ENCODE measurements at places on chromosomes 7 and 10.

DNA sequence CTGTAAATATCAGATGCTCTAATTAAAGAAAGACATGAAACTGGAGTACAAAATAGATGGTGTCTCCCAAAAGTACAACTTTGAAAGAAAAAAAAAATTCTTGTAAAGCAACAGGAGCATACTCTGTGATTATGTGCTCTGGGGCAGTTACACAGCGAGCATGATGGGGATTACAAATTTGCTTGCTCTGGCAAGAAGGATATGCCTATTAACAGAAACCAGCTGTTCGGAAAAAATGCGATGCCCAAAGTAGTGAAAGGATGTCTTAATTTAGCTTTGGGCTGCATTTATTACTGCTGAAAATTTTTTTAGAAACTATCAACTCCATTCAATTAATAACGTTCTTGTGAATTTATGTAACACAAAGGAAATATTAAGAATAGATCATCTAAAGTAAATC lies 256.9 kb upstream of the TPK1 start:
- DNase-seq: peak; percentile 13

DNA sequence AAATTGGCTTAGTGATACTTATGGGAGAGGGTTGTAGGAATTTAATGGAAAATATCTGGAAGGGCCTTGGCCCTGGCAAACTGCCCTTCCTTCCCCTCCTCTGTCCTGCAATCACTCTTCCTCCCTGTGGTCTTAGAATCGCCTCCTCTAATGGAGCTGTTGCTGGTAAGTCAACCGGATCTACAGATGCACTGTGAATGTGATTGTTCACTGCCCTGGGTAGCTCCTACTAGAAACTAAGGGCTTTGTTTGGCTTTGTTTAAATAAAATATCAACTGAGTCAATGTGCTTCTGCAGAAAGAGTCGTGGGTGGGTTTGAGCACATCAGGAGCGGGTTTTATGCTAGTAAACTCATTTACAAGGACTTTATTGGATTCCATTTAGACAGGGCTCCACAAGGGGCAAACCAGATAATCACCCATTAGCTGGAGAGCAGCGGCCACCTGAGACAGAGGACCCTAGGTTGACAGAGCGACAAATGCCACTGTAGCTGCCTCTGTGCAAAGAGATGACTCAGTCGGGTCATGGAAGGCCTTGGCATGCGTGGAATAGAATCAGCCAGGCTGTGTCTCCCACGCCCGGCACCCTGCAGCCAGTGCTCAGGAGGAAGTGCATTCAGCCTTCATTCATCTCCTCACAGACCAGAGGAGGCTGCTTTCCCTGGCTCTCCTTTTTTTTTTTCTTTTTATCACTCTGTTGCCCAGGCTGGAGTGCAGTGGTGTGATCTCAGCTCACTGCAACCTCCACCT lies 97.9 kb downstream of the GAD2 start:
- no peak for DNase-seq

GRCh38 chr7:147809786-147810185 lies 780.8 kb upstream of the C7orf33 start:
- DNase-seq: no peak

DNA sequence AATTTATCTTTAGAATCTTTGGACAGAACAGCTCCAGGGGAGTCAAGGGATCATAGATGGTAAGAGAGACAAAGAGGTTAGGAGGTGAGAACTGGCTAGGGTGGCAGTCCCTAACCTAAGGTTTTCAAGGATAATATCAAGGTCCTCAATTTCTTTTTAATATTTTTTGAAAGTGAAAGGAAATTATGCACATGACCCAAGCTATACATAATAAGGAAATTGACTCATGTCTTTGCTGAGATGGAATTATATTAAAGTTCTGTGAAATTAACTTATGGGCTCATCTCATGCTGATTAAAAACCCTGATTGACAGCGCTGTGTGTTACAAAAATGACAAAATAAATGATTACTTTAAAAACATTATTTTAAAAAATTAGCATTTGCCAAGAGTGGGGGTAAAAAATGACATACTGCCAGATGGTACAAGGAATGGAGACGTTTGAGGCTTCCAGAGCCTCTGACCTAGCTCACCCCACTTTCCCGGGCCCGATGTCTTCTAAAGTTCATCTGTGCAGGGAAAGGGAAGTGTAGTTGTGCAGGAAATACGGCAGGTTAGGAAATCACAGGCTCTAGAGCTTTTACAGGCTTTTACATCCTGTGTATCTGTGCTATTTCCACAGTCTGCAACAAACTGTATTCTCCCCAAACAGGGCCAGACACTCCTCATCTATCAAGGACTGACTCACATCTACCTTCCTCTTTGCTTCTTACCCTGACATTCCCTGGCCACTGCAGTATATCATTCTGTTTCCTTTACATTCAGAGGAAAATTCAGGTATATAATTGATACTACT lies 185.6 kb upstream of the PRSS58 start:
- DNase-seq: no peak

DNA sequence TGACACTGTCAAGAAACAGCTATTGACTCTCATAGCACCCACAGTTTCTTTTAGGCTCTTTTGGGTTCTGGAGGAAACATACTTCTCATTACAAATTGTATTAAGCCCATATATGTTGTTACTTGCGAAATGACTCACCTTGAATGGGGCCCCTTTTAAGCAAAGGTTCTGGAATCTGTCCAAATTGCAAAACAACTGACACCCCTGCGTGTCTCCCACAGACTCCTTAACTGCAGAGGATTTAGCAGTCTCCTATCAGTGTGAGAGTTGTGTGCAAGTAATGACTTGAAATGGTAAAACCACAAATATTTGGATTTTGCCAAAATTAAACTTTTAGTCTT lies 192.3 kb downstream of the DNAJC1 start:
- DNase-seq: no peak

GRCh38 chr7:34187798-34188307 lies 282.5 kb downstream of the BMPER start:
- DNase-seq: no peak

GRCh38 chr10:48216744-48217143 lies 57.8 kb downstream of the FRMPD2 start:
- no peak for DNase-seq

DNA sequence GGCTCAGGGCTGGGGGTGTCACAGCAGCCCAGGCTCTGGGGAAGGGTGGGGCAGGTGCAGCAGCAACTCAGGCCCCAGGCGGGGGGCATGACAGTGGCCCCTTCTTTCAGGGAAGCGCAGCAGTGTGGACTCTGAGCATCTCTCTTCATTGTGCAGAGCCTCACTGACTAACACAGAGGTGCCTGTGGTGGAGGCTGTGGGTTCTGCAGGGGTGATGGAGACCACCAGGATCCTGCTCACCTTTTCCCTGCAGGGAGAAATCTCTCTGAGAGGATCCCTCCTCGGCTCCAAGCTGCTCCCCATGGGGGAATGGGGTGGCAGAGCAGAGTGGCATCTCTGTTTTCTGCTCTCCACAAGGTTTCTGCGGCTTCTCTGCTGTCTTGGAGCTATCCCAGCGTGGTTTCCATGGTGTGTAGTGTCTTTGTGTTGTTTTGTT lies 37.8 kb upstream of the SHH start:
- no peak for DNase-seq

DNA sequence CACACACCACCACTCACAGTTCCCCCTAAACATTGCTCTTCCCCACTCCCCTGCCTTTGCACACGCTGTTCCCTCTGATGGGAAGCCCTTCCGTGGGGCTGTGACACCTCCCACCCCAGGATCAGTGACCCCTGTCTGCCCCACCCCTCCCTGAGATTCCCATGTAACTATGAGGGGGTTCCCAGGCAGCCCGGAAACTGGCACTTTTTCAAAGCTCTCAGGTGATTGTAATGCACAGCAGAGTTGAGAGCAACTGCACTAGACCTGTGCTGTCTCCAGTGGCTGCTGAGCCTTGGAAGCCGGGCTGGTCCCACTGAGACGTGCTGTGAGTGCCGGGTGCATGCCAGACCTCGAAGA lies 29.8 kb downstream of the GPRIN2 start:
- DNase-seq: no peak

DNA sequence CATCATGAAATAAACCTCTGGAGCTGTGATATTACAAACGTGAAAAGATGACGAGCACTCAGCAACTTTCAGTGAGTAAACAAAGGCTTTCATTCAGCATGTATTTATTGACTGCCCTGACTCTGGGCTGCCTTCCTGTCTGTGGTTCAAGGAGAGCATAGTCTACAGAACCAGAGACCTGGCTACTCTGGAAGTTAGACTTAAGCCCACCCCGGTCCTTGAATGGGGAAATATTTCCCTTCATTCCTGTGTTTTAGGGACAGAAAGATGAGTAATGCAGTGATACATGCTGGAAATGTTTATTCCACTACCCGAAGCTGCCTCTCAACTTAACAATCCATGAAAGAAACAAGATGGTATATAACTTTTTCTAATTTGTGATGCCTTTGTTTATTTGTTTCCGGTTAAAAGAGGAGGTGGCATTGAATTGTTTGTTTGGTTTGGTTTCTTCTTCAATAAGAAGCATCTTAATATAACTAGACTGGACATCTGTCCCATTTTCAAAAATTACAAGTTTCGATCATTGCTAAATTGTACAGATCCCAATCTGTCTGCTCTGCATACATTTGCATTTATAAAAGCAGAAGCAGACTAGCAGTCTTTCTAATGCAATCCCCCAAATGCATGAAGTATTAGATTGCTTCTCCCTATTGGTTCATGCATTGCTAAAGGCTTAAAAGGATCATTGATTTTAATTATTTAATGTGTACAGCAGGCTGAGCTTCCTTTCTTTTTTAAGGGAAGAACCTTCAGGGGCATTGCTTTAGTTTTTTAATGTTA lies 57.7 kb downstream of the TRUB1 start:
- no peak for DNase-seq

GRCh38 chr10:3844491-3845025 lies 59.5 kb upstream of the KLF6 start:
- DNase-seq: no peak

DNA sequence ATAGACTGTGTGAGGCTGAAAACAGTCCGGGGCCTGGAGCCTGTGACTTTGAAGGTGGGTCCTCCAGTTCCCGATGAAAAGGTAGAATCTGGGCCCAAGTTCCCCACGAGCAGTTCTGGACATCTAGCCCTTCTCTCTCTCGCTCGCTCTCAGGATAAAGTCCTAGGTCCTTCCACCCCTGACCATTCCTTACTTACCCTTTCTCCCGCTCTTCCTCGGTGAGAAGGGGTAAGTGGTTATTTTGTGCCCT lies 713 bp downstream of the IMMP2L start:
- no peak for DNase-seq

DNA sequence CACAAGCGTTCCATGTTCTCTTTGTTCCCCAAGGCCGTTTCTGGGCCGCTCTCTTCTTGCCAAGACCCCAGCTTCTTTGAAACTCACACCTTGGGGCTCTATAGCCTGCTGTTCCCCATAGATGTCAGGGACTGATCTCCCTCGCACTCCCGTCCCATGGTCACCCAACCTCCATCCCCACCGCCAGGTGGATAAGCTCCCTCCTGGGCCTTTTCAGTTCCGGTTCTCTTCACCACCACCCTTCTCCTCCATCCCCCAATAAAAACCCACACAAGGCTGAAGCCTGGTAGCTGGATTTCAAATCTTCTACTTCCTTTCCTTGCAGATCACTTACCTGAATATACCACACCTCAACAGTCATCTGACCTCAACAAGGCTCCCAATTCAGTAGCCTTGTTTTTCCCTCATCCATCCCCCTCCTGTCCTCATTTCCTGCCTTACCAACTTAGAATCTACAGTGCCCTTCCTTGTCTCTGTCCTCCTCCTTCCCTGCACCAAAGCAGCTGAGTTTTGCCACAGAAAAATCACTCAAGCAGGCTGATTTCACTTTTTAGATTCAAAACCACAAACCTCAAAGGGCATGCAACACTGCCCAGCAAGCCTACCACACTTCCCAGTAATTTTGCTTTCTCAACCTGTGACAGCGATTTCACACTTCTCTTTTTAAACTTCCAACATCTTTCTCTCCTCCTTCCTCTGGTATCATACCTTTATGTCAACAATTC lies 7.7 kb downstream of the SLC37A3 start:
- no peak for DNase-seq

DNA sequence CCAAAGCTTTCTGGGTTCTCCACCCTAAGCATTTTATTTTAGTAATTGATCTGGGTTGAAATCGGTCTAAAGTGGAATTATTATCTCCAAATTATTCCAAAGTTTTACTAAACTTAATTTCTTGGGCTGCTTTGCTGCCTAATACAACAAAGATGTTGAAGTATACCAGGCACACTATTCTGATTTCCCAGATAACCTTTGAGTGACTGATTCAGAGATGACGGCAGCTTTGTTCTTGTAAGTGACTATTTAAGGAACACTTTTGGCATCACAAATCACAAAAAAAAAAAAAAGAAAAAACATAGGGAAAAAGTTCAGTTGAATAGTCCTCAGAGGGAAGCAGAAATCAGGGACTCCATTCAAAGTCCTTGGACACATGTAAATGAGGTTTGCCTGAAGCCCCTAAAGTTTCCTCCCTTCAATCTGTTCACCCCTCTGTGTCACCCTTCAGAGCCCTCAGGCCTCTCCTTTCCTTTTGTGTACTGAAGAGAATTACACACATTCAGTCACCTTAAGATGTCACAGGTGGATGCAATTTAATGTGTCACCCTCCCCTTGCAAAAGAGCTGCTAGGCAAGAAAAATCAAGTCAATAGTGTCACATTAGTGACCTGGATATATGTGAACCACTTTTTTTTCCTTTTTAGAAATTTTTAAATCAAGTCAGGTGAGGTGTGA lies 81.5 kb downstream of the RTKN2 start:
- DNase-seq: no peak

DNA sequence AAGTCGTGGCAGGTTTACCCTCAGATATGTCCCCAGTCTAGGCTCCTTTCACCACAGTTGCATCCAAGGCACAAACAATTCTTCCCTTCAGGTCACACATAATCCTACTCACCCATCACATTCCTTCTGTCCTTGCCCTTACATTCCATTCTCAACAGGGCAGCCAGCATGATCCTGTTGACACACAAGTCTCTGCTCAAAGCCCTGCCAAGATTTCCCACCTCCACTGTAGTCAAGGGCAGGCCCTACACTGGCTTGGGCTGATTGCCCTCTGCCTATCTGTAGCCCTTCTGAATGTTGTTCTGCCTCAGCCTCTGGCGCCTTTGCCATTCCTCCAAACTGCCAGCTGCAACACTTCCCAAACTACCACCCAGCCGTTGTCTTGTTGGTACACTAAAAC lies 187.9 kb upstream of the AKR1E2 start:
- DNase-seq: no peak

DNA sequence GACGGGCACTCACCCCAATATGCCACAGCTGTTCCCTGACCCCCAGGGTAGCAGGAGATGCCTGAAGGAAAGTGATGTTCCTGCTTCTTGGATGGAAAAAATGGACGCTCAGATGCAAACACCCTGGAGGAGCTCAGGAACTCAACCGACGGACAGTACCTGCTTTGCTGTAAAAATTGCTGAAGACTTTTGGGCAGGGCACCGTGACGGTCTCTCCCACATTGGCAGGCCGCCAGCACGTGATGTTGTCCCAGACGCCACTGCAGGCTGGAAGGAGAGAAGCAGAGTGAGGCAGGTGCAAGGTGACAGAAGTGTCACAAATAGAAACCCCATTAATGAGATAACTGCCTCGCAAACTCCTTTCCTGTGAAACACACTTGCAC lies 35.0 kb downstream of the VIPR2 start:
- DNase-seq: peak; percentile 47

GRCh38 chr10:58701405-58702135 lies 188.9 kb downstream of the BICC1 start:
- DNase-seq: no peak

- DNase-seq: no peak
Measured at GRCh38 chr10:25177754-25178135, 2.9 kb downstream of the GPR158 start.

- DNase-seq: no peak
Measured at GRCh38 chr7:127996253-127997071, 34.8 kb downstream of the LRRC4 start.
